ENCODE measurements at places on chromosomes 2 and 18. TPM values are rescaled to one million over a fixed set of nuclear protein-coding genes. Genes with fewer than 3 reads are reported as not detected.

GRCh38 chr2:199309411-199309810 lies 148.3 kb downstream of the SATB2 start:
- DNase-seq: no peak

- no peak for DNase-seq
Observed at GRCh38 chr18:60259052-60259681, 113.4 kb downstream of the MC4R start.

GRCh38 chr2:170216981-170217380 lies 39.0 kb downstream of the MYO3B start:
- DNase-seq: no peak

DNA sequence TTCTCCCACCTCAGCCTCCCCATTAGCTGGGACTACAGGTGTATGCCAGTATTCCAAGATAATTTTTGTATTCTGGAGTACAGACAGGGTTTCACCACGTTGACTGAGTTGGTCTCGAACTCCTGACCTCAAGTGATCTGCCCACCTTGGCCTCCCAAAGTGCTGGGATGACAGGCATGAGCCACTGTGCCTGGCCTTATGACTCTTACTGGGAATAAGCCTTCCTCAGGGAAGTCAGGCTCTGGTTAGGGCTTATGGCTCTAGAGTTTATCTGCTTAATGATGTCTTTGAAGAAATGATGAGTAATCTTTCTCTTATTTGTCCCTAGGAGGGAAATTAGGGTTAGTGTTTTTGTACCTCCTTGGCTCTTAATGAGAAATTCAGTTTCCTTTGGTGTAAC lies 187.7 kb downstream of the FAM210A start:
- no peak for DNase-seq

DNA sequence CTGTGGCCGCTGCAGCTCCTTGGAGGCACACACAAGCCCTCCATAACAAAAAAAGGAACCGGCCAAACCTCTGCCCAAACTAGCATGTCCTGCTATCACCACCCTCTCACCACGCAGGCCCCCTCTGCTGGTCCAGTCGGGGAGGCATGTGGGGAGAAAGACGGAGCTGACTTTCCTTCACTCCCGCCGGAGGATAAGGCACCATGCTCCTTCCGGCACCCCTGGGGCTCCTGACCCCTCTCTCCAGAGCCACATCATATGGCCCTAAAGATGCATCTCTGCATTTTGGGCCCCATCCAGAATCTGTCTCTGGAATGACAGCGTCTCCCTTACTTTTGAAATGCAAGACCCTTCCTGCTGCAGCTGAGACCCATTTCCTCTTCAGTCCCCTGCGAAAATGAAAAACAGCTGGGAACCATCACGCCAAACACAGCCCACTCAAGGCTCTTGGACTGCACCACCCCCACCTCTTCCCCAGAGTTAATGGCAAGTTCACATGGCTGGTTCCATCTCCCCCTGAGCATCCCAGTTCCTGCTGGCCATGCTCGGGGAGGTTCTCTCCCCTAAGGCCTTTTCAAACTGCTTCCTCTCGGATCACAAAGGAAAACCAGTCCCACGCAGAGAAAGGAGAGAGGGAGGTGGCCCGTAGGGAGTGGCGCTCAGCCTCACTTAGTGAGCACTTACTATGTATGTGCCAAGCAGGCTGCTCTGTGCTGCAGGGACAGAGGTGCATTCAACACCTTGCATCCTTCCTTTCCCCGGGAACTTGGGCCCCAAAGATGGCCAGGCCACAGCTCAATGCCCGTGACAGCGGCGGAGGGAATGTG lies 35.2 kb upstream of the MLPH start:
- DNase-seq: peak; percentile 66

DNA sequence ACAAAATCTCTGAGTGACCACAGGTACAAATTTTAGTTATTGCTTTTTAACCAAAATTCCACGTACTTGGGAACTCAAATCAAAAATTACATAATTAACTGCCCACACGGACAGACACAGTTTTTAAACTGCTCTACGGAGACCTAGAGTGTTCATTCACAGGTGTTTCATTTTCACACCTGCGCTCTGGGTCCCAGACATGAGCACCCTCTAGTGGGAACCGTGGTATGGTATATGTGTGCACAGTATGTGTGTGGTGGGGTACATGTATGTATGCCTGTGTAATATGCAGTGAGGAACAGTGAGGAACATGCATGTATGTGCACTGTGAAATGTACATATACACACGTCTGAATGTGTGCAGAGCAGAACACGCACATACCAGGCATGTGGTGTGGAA lies 65.0 kb downstream of the PPP4R1 start:
- DNase-seq: no peak

GRCh38 chr2:97714950-97715652 lies 1.7 kb downstream of the ZAP70 start:
- no peak for DNase-seq

- DNase-seq: no peak
Observed at GRCh38 chr2:70696142-70696541, 71.9 kb downstream of the ADD2 start.

DNA sequence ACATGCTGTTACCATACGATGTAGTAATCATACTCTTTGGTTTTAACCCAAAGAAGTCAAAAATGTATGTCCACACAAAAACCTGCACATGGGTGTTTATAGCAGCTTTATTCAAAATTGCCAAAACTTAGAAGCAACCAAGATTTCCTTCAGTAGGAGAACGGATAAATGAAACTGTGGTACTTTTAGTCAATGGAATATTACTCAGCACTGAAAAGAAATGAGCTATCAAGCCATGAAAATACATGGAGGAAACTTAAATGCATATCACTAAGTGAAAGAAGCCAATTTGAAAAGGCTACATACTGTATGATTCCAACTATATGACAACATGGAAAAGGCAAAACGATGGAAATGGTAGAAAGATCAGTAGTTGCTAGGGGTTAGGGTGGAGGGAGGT lies 86.6 kb downstream of the HNRNPLL start:
- no peak for DNase-seq

DNA sequence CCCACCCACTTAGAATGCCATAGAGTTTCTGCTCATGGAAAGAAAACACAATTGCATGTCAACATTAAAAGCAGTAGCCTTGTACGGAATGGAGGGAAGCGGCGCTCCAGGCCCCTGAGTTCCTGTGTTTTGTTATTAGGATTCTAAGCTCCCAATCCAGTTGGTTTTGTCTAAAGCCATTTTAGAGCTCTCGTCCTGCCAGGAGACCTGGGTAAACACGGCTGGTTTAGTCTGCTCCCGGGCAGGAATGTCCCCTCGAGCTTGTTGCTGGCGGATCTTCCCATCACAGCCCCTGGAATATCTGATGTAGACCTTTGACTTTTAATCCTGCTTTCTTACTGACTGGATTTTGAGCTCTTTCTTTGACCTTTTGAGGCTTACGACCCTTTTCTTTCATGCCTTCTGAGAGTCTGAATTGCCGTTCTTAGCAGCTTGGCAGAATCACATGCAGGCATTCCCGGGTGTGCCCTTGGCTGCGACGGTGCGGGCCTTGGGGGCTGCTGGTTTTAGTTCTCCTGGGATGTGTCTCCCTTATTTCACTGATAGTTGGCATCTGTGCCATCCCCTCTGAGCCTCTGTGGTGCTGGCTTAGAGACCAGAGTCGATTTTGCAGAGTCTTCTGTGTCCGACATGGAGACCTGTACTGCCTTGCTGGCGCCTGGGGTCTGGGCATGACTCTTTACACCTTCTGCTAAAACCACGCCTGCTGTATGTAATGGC lies 25.4 kb downstream of the GREB1 start:
- DNase-seq: peak; percentile 7

GRCh38 chr2:205377324-205377723 lies 305.0 kb upstream of the NRP2 start:
- no peak for DNase-seq

- DNase-seq: no peak
Observed at GRCh38 chr2:201966691-201967438, 66.8 kb upstream of the FZD7 start.

- no peak for DNase-seq
Observed at GRCh38 chr2:71783815-71784214, 330.5 kb downstream of the DYSF start.

GRCh38 chr2:2698182-2699120 lies 367.4 kb upstream of the MYT1L start:
- no peak for DNase-seq

DNA sequence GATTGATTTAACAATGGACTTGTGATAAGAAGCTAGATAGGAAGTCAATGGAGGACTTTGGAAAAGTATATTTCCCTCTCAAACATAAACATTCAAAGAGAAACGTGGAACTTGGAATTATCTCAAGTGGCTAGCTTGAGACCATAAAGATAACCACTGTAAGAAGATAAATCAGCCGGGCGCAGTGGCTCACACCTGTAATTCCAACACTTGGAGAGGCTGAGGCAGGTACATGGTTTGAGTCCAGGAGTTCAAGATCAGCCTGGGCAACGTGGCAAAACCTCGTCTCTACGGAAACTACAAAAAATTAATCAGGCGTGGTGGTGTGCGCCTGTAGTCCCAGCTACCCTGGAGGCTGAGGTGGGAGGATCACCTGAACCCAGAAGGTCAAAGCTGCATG lies 405.9 kb upstream of the ACVR2A start:
- DNase-seq: no peak

GRCh38 chr2:171081649-171082111 lies 79.0 kb downstream of the TLK1 start:
- no peak for DNase-seq

- no peak for DNase-seq
Observed at GRCh38 chr2:171149986-171150693, 10.6 kb downstream of the TLK1 start.

KIAA2012 gene
- not detected for total RNA-seq

WDR75 gene
- 24.8 TPM for total RNA-seq

LYG2 gene
- not detected for total RNA-seq

DSC3 gene
- total RNA-seq: 1.3 TPM

All from uterus (tissue), 4 donors.